Dermis blood vessel endothelial cell (primary cell): ENCODE measurements at places on chromosomes 16 and 17.

DNA sequence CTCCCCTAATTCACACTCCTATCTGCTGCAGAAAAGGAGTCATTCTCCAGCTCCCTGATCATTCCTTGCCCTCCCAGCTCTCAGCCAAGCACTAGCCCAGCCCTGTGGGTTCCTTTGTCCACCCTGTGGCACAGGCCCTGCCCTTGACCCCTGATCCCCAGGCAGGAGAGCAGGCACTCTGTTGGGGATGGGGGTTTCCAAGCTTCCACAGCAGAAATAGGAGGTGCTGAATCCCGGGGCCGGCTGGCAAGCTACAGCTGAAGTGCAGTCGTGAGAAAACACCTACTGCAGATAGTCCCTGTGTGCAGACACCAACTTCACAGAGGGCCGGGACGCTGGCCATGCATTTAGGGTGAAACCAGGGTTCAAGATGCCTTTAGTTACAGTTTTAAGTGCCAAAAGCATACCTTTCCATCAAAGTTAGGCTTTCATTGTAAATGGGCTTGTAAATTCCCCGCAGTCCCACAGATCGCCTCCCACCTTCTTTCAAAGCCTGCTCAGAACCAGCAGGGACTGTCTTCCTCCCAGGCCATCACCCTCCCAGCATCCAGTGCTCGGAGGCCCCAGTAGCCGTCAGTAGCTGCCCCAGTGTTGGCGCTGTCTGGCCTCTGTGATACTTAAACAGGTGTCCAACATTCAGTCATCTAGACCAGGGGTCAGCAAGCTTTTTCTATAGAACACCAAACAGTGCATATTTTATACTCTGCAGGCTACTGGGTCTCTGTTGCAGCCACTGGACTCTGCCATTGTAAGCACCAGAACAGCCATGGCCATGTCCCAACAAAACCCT lies 10.6 kb downstream of the CPSF4L start:
- no peak for DNase-seq

GRCh38 chr16:19102187-19102872 lies 11.4 kb upstream of the ITPRIPL2 start:
- DNase-seq, result no peak

DNA sequence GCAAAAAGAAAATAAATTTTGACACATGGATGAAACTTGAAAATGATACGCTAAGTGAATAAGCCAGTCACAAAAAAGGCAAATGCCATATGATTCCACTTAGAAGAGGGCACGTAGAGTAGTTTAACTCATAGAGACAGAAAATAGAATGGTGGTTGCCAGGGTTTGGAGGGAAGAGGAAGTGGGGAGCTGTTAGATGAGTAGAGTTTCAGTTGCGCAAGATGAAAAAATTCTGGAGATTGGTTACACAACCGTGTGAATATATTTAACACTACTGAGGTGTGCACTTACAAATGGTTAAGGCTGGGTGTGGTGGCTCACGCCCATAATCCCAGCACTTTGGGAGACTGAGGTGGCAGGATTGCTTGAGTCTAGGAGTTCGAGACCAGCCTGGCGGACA lies 93.4 kb upstream of the TMEM132E start:
- DNase-seq, result no peak

GRCh38 chr16:21279501-21279900 lies 1.4 kb upstream of the CRYM start:
- no peak for DNase-seq

- DNase-seq, result no peak
Observed at GRCh38 chr16:84562174-84562815, 55.6 kb downstream of the COTL1 start.

DNA sequence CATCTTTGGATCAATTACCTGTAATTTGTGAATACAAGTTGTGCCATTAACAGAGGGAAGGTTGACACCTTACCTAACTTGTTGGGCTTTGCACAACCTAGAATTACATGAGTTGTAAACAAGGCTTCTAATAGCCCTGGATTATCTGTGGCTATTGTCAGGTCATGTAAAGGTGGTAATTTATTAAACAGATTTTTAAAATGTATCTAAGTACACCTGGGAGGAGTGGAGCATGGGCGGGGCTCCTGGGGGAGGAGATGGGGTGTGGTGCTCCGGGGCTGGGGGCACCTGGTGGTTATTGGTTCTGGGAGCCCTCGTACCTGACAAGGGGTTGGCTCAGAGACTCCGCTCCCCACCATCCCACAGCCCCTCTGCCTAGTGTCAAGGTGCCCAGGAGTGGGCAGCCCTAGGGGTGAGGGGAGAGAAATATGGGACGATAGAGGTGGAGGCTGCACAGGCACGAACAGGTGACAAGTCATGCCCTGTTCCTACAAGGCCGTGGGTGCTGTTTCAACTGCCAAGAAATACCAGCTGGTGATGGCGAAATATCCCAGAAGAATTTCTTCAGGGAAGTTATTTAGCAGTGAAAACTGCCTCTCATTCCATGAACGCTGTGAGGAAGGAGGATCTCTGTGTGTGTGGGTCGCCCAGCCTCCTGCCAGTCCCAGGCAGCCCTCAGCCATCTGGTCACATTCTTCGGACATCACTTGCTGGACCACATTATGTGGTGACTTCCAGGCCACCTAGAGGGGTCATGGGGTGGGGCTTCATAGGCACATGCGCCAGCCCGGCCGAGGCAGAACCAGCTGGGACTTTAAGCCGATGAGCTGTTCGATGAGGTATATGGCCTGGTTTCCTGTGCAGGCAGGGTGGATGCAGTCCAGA lies 55.5 kb upstream of the IRX3 start:
- no peak for DNase-seq

GRCh38 chr16:47059991-47060390 lies 83.8 kb downstream of the NETO2 start:
- no peak for DNase-seq

DNA sequence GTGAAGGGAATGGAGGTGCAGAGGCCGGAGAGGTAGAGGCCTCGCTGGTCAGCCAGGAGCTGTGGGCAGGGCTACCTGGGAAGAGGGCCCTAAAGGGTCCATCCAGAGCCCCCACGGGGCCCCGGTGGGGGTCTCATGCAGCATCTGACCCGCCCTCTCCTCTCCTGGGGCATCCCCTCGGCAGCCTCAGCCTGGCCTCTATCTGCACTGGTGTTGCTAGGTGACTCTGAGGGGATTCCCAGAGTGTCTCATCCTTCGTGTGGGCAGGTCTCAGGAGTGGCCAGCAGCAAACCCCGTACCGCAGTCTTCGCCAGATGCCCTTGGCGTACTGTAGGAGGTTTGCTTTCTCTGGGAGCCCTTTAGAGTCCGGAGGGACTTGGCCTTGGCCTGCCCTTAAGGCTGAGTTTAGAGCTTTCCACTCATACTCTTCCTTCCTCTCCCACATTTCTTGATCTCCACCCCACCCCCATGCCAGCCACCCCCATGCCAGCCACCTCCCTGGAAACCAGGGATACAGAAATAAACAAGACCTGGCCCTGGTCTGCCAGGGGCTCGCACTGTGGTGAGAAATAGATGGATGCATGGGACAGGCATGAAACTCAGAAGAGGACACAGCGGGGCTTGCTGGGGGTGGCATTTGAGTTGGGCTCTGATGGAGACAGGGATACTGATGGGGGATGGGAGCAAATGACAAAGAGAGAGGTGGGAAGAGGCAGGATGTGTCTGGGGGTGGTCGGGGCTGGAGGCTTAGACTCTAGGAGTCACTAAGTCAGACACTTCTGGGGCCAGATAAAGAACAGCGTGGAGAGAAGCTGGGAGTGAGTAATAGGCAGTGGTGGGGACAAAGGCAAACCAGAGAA lies 9.9 kb downstream of the SLC5A10 start:
- DNase-seq, result peak; percentile 25

GRCh38 chr17:59627770-59628171 lies 8.1 kb downstream of the CLTC start:
- peak; percentile 12 for DNase-seq

GRCh38 chr16:76503091-76503490 lies 225.9 kb downstream of the CNTNAP4 start:
- DNase-seq, result no peak

DNA sequence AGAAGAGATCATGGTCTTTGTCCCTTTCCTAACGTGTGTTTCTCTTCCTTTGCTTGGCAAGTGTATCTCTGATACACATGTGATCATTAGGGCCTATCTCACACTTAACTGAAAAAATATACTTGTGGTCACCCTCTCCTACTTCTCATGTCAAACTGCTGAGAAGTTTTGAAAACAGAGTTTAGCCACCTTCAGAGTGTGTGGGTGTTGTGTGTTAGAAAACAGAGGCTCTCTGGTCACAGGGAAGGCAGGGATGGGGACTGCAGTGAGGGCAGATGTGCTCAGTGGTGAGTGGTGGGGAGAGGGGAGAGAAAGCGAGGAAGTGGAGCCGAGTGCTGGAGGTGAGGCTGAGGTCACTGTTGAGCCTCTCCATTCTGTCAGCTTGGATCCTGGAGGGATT lies 29.4 kb downstream of the GRB7 start:
- no peak for DNase-seq

DNA sequence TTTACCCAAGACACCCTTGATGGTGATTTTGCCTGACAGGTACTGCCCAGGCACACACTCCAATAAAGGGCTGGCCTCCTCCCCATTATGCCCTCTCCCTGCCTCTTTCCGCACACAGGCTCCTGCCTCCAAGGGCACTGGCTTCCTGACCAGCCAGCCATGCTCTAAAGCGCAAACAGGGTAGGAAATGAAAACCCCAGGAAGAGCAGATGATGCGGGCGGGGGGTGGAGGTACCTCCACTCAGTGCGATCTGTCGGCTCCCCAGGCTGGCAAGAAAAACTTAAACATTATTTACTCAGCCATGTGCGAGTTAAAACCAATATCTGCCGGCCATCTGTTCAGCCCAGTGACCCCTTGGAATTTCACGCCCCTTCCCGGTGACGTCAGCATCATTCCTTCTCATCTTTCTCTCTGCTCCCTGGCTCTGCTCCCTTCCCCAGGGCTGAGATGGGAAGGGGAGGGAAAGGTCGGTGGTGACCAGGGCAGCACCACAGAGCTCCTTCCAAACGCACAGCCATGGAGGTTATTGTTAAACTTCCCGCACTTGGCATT lies 262.5 kb downstream of the CBLN1 start:
- DNase-seq, result no peak

GRCh38 chr16:2443555-2443954 lies 14.3 kb downstream of the CCNF start:
- DNase-seq, result no peak

DNA sequence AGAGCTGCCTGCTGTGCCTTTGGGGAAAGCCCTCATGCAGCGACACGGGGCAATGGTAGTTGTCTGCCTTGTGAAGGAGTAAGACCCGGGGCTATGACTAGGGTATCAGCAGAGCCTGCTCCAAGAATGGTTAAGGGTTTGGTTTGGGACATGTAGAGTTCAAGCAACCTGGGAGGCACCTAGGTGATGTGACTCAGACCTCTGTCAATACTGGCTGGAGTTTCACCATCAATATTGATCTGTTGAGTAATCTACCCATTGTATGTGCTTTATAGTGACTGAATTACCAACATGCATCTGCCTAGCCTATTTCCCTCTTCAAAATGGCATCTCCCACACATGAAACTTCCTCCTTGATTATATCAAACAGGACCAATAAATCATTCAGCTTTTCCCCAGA lies 398.4 kb upstream of the HSBP1 start:
- no peak for DNase-seq

DNA sequence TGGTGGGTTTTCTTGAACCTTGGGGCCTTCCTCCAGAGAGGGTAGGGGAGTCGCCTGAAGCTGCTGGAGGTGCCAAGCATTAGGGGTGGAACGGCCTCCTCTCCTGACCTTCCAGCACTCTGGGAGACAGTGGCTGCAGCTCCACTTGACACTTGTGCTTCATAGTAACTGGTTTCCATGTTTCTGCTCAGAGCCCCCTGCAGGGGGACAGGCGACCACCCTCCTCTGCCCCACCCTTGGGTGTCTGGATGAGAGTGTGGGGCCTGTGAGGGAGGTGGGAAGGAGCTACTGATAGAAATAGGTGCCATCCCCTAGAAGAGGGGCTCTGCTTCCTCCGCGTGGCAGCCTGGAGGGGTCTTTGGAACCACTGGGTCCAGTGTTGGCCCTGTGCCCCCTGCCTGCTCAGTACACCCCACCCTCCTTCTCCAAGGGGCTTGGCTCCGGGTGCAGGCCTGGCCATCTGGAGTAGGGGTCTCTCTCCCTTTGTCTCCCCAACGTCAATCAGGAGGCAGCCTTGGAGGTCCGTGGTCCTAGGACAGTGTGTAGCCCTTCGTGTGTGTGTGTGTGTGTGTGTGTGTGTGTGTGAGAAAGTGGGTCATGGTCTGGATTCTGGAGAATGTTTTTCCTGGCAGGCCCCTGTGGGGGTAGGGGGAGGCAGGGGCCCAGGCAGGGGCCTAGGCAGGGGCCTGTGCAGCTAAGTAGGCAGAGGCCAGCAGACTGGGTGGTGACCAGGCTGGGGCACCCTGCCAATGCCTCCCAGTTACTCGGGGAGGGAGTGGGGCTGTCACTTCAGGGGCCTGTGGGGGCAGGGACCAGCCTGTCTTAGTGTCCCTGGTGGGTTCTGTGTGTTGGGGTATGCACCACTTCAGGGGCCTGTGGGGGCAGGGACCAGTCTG lies 4.9 kb downstream of the LASP1 start:
- no peak for DNase-seq

- DNase-seq, result no peak
Observed at GRCh38 chr16:85252014-85252413, 139.7 kb upstream of the CIBAR2 start.

DNA sequence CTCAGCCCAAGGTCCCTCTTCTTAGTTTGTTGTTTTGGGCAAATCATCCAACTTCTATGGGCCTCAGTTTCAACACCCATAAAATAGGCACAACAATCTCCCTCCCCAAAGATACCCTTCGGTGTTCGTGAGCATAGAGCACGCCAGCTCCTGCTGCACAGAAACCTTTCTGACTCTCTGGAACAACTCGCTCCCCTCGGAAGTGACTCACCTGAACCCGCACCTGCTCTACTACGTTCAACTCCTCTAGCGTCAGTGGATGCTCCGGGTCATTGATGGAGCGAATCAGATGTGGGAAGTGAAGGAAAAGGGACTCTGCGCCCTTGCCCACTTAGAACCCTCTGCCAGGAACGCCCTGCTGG lies 445 bp downstream of the CIAO2B start:
- no peak for DNase-seq

DNA sequence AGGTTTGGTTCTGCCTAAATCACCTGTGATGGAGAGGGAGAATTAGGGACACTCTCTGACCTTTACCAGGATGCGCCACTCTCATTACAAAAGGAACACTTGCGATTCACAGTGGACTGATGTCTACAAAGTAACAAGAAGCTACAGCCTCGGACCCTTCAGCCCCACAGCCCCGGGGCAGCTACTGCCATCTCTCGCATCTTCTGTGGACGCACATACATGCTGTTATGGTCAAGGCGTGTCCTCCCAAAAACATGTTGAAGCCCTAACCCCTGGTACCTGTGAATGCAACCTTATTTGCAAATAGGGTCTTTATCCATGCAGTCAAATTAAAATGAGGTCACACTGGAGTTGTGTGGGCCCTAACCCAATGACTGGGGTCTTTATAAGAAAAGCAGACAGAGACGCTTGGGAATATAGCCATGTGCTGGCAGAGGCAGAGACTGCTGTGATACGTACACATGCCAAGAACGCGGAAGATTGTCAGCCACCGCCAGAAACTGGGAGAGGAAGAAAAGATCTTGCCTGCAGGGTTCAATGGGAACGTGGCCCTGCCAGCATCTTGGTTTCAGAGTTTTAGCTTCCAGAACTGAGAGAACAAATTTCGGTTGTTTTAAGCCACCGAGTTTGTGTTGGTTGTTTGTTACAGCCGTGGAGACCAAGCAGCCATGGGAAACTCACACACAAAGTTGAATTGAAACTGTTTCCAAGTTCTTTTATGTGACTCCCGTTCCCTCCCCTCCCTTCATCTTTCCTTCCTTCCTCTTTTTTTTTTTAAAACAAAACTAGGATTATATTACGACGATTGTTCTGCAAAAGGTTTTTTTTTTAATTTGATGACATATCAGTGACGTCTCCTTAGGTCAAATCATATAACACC lies 23.1 kb downstream of the ATP2C2 start:
- DNase-seq, result no peak

- DNase-seq, result peak; percentile 17
Observed at GRCh38 chr17:20934288-20934687, 108.5 kb downstream of the USP22 start.
